ENCODE measurements at places on chromosomes 4 and X. TPM values are rescaled to one million over a fixed set of nuclear protein-coding genes. Genes with fewer than 3 reads are reported as not detected.

The CD38 gene
- 4.0 TPM for total RNA-seq

The CLIC2 gene
- total RNA-seq, result 3.6 TPM

The OPHN1 gene
- total RNA-seq, result 10.9 TPM

The ARHGAP36 gene
- not detected for total RNA-seq

The UCP1 gene
- total RNA-seq, result not detected

The GRIA3 gene
- not detected for total RNA-seq

The SLC2A9 gene
- total RNA-seq, result 7.2 TPM

The FHIP1A gene
- total RNA-seq, result 17.6 TPM

The MAGEA2 gene
- not detected for total RNA-seq

The HHIP gene
- total RNA-seq, result not detected

The XG gene
- total RNA-seq, result not detected

The DACH2 gene
- total RNA-seq, result 6.1 TPM

The PLXNB3 gene
- total RNA-seq, result 18.7 TPM

The MAGED4 gene
- 2.0 TPM for total RNA-seq

The PHKA1 gene
- total RNA-seq, result 9.0 TPM

The TCEAL5 gene
- total RNA-seq, result not detected

The AMTN gene
- not detected for total RNA-seq

The NPY1R gene
- total RNA-seq, result 21.6 TPM

The HTN1 gene
- not detected for total RNA-seq

The ATOH1 gene
- total RNA-seq, result not detected

The PABPC1L2B gene
- total RNA-seq, result not detected

The TLL1 gene
- total RNA-seq, result 4.4 TPM

The SPANXD gene
- total RNA-seq, result not detected

The STPG2 gene
- total RNA-seq, result not detected

The C4orf33 gene
- total RNA-seq, result not detected

The GAGE12E gene
- not detected for total RNA-seq

The ASB9 gene
- 4.1 TPM for total RNA-seq

The DIPK2B gene
- total RNA-seq, result 37.3 TPM

The C4orf51 gene
- not detected for total RNA-seq

The RCHY1 gene
- total RNA-seq, result 10.3 TPM

The ARR3 gene
- not detected for total RNA-seq

The GDPD2 gene
- 18.2 TPM for total RNA-seq

The EDNRA gene
- not detected for total RNA-seq

The GYPE gene
- total RNA-seq, result 1.8 TPM

The TRIM75 gene
- total RNA-seq, result not detected

The PLRG1 gene
- total RNA-seq, result 48.3 TPM

The ANKRD50 gene
- 51.2 TPM for total RNA-seq

The SOWAHD gene
- not detected for total RNA-seq

The S100G gene
- total RNA-seq, result not detected

The C4orf54 gene
- not detected for total RNA-seq

The PIR gene
- total RNA-seq, result 30.9 TPM

The PAGE2 gene
- not detected for total RNA-seq

The HMX1 gene
- 0.37 TPM for total RNA-seq

The LIMCH1 gene
- 15.6 TPM for total RNA-seq

The USP17L18 gene
- total RNA-seq, result not detected

The C1QTNF7 gene
- total RNA-seq, result 73.2 TPM

Measured in stomach (tissue), 19 donors.